Urinary bladder (tissue), 4 donors: ENCODE measurements at places on chromosomes 12 and 14. TPM values are rescaled to one million over a fixed set of nuclear protein-coding genes. Genes with fewer than 3 reads are reported as not detected.

The CATSPERB gene
- polyA plus RNA-seq, result 0.30 TPM

The GAS2L3 gene
- 2.0 TPM for polyA plus RNA-seq

The GALNT6 gene
- 2.0 TPM for polyA plus RNA-seq

The FAM181A gene
- not detected for polyA plus RNA-seq

The CIROP gene
- not detected for polyA plus RNA-seq

The KRT73 gene
- polyA plus RNA-seq, result not detected

The LRFN5 gene
- 12.7 TPM for polyA plus RNA-seq

The GALNT4 gene
- 3.6 TPM for polyA plus RNA-seq

The RASSF9 gene
- 0.92 TPM for polyA plus RNA-seq

- no peak for DNase-seq
Observed at GRCh38 chr14:103894034-103894722, 34.1 kb upstream of the TDRD9 start.

DNA sequence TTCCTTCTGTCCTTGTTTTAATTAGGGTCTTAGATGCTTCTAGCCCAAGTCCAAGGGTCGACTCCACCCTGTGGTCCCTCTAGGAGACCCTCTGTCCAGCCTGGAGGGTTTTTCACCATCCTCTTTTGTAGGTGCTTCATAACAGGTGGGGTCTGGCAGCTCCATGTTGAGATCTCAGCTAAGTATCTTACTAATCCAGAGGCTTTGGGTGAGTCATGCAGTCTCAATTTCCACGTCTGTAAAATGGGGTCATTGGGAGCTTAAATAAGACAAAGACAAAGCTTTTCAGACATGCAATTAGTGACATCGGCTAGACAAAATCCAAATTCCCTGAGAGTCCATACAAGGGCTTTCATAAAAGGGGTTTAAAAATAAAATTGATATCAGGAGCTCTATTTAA is 3.2 kb downstream of the HSPB8 start:
- DNase-seq, result no peak

GRCh38 chr12:84919271-84919670 is 6.7 kb upstream of the SLC6A15 start:
- no peak for DNase-seq

GRCh38 chr12:9372202-9372601 is 164.0 kb upstream of the PZP start:
- DNase-seq, result no peak

DNA sequence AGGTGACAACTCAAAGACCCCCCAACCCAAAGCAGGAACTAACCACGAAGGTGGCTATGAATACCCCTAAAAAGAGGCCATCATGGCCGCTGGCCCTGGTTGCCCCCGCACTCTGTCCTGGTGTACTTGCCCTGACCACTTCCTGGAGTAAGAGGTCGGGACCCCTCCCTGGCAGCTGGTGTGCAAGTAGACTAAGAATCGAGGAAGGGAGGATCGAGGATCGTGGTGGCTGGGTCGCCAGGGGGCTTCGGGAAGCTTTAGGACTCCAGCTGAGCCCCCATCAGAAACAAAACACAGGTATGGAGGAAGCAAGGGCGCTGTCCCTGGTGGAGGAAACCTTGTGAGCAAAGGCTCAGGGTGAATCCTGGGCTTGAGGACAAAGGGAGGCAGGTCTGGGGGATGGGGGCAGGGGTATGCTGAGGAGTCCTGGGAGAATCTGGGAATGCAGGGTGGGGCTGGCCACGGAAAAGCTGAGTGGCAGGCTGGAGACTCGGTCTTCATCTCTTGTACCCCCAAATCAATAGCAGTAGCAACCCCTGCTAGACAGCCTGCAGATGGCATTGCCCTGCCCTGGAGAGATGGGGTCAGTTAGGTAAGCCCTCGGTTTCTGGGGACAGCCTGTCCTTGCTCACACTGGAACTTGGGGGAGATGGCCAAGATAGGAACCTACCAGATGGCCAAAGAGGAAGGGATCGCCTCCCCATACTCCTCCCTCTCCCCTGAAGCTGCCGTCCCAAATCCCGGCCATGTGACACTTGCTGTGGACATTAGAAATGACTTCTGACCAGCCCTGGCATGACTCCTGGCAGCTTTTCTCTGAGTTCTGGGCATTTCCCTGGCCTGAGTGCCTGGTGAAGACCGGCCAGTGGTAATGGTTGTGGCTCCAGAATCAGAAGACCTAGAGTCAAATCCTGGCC is 45.3 kb upstream of the ESRRB start:
- no peak for DNase-seq

DNA sequence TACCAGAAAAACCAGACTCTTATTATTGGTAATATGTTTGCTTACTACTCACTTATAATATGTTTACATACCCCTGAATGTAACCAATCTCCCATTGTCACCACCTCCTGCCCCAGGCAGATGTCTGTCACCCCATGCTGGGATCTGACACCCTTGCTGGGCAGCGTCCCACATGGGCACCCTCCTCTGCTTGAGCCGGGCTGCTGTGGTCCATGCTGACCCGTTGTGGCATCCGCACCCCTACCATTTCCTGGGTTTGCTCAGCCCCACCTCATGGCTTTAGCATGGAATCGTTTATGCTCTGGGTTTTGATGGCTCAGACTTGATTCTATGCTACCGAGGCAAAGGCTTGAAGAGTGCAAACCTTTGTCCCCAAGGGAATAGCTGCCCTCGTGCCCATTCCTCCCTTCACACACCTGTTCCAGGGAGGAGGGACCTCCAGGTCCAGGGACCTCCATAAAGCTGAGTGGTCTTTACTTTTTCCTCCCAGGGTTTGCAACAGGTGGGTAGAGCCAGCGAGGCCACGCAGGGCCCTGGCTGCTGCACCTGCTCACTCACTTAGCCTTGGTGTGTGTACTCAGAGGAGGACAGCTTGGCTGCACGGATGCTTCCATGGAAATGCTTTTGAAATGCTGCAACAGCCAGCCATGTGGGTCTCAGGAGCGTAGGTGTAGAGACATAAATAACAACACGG is 68.7 kb downstream of the PRMT8 start:
- DNase-seq, result no peak

DNA sequence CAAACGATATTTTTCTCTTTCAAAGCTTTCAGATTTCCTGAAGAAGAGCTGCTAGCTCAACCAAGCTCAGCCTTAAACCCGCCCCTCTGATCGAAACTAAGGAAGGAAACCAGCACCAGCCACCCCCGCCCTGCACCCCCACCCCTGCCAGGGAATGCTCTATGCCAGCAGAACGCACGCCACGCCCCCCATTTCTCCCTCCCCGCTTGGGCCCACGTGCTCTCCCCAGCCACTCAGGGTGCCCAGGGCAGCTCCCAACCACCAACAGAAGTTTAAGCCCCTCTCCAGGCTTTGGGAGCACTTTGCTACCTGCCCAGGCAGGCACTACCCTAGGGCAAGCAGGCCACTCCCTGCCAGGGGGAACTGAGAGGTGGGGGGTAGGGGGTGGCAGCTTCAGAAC is 18.8 kb upstream of the KRT78 start:
- no peak for DNase-seq

DNA sequence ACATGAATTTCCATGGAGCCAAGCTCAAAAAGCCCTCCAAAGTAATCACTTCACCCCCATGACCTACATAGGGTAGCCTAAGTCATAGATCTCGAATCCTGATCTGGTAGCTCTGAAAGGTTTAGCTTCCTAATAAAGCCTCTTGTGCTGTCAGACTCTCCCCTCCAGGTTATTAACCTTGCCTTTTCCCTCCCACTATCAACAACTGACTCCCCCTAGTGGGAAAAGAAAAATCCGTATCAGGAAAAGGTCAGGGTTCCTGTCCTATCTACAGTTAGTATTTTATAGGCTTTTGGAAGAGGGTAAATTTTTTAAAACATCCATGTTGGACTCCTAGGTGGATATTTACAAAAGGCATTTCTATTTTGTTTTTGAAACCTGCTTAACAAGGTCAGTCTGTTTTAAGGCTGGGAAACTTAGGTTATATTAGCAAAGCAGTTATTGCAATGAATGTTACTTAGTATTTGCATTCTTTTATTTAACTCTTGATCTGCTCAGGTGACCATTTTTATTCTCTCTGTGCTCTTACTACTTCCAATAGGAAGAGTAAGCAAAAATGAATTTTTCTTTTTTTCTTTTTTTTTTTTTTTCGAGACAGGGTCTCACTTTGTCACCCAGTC is 8.0 kb downstream of the YY1 start:
- DNase-seq, result no peak

GRCh38 chr14:100019156-100019744 is 46.0 kb upstream of the EVL start:
- DNase-seq, result no peak

- no peak for DNase-seq
Observed at GRCh38 chr14:67411370-67411769, 595 bp downstream of the PLEK2 start.

GRCh38 chr14:25069879-25070278 is 19.9 kb upstream of the STXBP6 start:
- no peak for DNase-seq

DNA sequence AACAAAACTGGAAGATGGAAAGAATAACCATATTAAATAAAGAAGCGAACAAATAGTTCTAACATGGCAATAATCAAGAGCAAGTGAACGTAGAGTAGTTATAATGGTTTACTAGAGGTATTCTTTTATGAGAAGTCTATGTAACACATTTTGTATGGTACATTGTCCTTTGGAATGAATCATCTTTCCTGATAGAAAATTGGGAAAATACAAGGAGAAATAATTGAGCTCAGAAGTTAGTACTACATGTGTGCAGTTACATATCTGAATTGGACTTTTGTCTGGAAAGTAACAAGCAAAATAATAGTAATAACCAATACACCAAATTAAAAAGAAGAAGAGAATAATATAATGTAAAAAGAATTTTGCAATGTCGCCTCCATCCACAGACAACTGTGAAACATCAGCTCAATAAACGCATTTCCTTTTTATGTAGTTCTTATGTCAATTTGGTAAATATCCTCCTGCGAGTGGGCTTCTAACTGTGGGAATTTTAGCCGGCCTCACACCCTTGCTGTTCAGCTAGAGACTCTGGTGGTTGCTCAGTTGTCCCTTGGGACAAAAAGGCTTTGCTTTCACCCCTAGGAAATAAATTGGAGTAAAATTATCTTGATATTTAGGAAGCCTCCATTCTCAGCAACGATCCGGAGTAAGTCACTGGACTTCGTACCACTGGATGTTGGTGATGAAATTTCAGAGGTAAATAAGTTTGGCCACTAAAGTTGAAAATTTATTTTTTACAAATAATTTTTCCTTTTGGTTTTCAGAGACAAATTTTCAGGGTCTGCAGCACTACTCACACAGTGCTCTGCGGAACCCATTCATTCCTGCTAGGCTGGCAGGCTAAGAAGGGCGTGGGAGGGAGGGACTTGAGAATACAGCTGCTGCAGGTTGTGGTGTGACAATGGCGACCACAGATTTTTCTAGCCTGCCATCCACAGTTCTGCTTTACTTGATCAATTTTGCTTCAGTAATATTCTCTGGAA is 1.1 kb upstream of the TUBA1A start:
- DNase-seq, result no peak

- DNase-seq, result no peak
Observed at GRCh38 chr14:31990926-31991572, 86.1 kb upstream of the ARHGAP5 start.

GRCh38 chr12:94516985-94517384 is 57.3 kb upstream of the CEP83 start:
- no peak for DNase-seq

DNA sequence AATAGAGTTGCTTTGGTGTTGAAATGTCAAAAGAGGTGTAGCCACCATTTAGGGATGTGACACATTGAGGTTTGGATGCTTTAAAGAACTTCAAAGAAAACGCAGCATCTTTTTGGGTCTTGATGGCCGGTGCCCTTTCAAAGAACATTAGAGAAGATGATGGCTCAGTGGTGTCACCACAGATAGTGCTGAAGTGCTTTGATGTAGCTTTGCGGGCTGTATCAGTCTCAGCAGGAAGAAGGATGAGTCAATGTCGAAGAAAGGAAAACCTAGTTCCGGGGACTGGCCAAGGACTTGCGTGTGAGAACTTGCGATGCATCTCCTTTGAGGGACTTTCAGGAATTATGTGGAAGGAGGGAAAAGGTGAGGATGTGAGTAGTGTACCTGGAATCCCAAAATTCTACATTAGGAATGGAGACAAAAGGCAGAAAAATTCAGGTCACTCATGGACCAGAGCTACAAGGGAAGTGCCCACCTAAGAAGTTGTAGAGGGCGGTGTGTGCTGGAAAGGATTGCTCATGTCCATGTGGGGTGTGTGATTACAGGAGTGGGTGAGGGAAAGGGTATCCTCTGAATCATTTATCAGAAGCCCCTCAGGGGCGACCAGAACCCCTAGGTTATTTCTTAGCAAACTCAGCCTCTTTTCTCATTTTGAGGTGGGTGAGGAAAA is 39.7 kb upstream of the GZMB start:
- no peak for DNase-seq

GRCh38 chr12:52320784-52321400 is at the start of gene KRT83:
TSS of gene KRT83 (minus strand) at chr12:52321398. CDS start at chr12:52321335, 63 bp downstream.
- no peak for DNase-seq

DNA sequence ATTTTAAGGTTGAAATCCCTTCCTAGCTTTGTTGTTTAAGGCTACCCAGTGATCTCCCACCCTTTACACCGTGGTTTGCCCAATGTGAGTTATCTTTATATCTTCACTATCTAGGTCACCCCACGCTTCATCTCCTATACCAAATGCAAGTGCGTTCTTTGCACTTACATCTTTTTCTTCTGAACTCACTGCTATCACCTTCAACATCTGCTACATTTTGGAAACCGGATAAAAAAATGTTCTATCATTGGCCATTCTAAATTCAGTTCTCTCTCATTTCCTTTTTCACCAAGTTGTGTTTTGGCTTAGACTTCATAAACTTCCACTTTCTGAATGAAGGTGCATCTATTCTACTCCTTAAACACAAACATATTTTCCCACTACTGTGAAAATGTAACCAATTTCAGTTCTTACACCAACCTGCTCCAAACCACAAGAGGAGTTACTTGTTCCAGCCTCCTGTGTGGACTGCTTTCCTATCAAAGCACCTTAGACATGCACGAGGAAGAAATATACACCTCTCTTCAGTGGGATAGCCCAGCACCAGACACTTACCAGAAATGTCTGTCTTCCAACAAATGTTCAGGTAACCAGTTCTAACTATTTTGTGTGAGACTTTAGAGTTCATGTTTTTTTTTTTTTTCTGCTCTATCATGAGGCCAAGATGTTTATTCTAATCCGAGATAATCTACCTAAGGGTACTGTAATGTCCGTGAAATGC is 21.9 kb downstream of the CLEC9A start:
- no peak for DNase-seq

DNA sequence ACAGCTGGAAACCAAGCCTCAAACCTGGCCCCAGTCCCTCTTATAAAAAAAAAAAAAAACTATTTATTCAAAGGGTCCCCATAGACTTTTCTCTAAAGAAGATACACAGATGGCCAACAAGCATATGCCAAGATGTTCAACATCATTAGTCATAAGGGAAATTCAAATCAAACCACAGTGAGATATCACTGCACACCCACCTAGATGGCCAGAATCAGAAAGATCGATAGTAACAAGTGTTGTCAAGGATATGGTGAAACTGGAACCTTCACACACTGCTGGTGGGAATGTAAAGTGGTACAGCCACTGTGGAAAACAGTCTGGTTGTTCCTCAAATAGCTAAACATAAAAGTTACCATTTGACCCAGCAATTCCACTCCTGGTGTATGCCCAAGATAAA is 5.9 kb upstream of the NFYB start:
- no peak for DNase-seq

GRCh38 chr14:49659526-49660455 is 24.7 kb upstream of the DNAAF2 start:
- DNase-seq, result no peak
